Activated T-helper 1 cell treated with anti-CD3 and anti-CD28 coated beads, Interleukin-2, amount 50 U/mL, for 16 hours (primary cell): ENCODE measurements at places on chromosomes 7 and 10.

- no peak for DNase-seq
Observed at GRCh38 chr7:139993169-139993568, 69.6 kb downstream of the PARP12 start.

DNA sequence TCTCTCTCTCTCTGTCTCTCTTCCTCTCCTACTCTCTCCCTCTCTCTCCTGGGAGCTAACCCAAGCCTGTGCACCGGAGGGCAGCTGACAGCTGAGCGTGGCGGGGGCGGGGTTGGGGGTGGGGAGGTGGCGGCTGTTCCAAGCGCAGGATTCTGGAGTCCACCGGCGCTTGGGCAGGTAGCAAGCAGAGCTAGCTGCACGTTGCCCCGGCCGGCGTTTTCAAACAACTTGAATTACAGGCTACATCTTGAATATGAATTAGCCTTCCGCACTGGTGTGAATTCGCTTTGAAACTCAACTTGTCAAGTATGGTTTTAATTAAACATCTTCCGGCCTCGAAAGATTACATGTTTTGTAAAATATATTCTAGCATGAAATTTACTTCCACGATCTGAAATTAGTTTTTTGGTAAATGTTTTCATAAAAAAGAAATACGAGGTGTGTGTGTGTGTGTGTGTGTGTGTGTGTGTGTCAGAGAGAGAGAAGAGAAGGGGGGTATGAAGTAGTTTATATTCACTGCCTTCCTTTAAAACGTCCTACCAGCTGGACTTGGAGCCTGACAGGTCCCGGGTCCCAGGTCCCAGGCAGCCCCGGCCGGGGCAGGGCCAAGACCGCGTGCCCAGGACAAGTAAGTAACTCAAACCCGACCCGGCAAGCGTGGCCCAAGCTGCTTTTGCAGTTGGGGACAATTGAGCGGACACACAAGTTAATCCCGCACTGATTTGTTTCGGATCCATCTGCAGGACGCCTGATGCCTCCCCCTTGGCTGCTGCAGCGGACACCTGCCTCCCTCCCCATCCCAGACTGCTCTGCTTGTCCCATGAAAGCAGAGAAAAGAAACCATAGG is 9.0 kb upstream of the DLX6 start:
- no peak for DNase-seq

DNA sequence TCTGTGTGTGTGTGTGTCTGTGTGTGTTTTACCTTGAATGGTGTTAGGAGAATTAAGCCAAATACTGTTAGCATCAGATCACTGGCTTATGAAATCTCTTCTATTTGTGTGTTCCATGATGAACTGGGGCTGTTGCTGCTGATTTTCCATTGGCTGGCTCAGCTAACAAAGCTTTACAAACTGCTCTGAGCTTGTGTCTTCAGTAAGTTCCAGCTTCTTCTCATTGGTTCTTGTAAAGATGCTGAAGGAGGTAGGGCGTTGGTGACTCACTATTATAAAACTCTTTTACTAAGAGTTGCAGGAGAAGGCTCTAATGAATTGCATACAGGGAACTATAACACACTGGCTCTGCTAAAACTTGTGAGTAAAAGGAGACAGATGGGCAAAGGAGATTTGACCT is 136.4 kb upstream of the PRKCQ start:
- DNase-seq: no peak

DNA sequence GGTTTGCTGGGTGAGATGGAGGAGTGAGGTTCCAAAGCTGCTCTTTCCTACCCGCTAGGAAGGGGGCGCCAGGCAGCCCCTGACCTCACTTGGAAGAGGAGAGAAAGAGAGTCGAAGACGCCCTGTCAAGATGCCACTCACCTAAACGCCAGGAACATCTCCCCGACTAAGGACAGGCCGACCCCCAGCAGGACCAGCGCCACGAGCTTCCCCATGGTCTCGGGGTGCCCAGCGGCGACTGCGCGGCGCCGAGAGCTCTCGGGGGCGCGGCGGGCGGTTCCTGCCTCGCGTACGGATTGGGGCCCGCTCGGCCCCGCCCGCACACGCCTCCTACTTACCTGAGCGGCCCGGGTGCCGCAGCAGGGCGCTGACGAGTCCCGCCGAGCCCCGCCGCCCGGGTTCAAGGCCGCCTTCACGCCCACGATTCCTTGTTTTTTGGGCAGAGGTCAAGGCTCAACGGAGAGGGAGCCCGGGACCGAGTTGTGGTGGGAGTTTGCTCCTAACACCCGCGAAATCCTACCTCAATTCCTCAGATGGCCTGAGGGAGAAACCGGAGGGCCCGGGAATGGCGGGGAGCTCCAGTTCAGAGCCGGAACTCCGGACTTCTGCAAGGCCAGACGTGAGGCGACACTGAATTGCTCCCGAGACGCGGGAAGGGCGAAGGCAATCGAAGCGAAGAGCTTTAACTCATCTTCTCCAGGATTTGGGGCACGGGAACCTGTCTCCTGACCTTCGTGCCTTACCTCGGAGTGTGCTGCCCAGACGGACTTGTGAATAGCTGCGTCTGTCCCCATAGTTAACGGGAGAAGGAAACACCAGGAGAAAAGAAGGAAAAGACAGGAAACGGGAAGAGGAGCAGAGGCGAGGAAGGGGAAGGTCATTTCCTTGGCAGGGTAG is at the start of gene PON3:
Gene PON3 (minus strand): TSS at position 240 of the 897 bp plus-strand sequence. CDS start 25 bp downstream, at position 215.
- DNase-seq: no peak

- no peak for DNase-seq
Observed at GRCh38 chr10:67818323-67818722, 19.7 kb downstream of the DNAJC12 start.

DNA sequence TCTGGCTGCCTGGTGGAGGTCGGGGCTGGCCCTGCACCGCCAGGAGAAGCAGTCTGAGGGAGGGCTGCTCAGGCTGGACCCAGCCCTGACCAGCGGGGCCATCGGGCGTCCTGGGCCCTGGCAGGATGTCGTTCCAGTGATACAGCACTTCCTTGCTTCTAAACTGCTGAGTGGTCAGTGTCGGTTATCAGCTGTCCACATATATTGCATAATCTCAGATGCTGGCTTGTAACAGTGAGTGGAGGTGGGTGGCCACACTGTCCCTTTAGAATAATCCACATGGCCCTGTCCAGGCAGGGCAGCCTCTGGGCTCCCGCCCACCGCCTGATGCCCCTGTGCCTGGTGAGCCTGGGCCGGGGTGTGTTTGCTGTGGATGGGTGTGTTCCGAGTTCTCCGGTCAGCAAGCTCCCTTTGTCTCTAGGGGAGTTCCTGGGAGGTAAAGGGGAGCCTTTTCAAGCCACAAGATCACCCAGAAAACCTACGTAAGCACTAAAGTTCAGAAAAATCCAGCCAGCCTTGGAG is 86.1 kb downstream of the LHPP start:
- no peak for DNase-seq
